HCT116 (cell line): ENCODE measurements at places on chromosomes 16 and 17. TPM values are rescaled to one million over a fixed set of nuclear protein-coding genes. Genes with fewer than 3 reads are reported as not detected.

DNA sequence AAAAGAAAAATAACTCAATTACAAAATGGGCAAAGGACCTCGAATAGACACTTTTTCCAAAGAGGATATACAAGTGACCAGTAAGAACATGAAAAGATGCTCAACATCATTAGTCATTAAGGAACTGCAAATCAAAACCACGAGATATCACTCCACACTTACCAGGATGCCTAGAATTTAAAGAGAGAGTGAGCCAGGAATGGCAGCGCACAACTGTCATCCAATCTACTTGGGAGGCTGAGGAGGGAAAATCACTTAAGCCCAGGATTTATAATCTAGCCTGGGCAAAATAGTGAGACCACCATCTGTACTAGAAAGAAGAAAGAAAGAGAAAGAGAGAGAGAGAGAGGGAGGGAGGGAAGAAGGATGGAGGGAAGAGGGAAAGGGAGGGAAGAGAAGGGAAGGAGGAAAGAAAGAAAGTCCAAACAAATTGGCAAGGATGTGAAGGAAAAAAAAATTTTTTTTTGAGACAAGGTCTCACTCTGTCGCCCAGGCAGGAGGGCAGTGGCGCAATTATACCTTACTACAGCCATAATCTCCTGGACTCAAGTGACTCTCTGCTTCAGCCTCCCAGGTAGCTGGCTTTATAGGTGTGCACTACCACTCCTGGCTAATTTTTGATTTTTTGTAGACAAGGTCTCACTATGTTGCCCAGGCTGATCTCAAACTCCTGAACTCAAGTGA lies 22.6 kb downstream of the TBX2 start:
- no peak overlapping the region for H3K27ac ChIP-seq
- peaks cover 32% of the 10 kb centered on the region for H3K4me1 ChIP-seq
- no peak overlapping the region for H3K4me3 ChIP-seq
- DNase-seq = no peak
- no peaks in the 10 kb centered on the region for H3K27me3 ChIP-seq

- no peak overlapping the region for H3K27ac ChIP-seq
- peaks cover 10% of the 10 kb centered on the region; the same call in 1 of the 2 replicates for H3K4me1 ChIP-seq
- peaks cover 5% of the 10 kb centered on the region; the same call in 1 of the 2 replicates for H3K36me3 ChIP-seq
- no peak for DNase-seq
Observed at GRCh38 chr16:68972013-68972412, 128.7 kb downstream of the TANGO6 start.

GRCh38 chr17:18270046-18270931 lies 9.8 kb downstream of the MIEF2 start:
- H3K27me3 ChIP-seq = no peaks in the 10 kb centered on the region
- H3K36me3 ChIP-seq = peaks cover 7% of the 10 kb centered on the region; the same call in 1 of the 2 replicates
- no peak for DNase-seq

The SLFN12L gene
- total RNA-seq = 0.17 TPM

- H3K27ac ChIP-seq = no peak overlapping the region
- DNase-seq = no peak
- H3K4me1 ChIP-seq = no peaks in the 10 kb centered on the region
- H3K27me3 ChIP-seq = no peaks in the 10 kb centered on the region
- H3K36me3 ChIP-seq = no peaks in the 10 kb centered on the region
Observed at GRCh38 chr16:48497932-48498768, 111.8 kb downstream of the N4BP1 start.

DNA sequence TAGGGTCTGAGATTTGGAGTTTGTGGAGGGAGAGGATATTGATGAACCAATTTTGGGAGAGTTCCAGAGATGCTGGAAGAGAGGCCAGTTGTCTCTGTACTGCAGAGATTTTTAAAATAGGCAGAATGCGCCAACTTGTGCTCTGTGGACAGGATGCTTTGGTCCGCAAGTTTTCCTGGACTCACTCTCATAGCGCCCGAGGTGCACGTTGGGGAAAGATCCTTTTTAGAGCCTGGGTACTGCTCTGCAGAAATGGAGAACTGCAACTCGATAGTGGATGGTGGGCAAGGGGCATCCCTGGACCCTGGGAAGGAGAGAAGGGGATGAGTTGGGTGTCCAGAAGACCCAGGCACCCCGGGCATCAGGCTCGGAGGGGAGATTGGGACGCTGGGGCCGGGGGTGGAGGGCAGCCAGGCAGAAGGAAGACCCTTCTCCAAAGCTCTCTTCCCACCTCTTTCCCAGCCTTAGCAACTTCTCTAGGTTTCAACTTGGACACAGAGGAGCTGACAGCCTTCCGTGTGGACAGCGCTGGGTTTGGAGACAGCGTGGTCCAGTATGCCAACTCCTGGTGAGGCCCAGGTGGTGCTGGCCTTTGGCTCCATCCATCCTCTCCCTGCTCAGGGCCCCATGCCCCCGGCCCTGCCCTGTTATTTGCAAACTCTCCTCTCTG lies 590 bp downstream of the ITGAX start:
- H3K27me3 ChIP-seq = no peaks in the 10 kb centered on the region
- H3K4me1 ChIP-seq = peaks cover 14% of the 10 kb centered on the region
- no peak overlapping the region for H3K27ac ChIP-seq
- no peaks in the 10 kb centered on the region for H3K36me3 ChIP-seq
- no peak for DNase-seq
- H3K4me3 ChIP-seq = peak overlapping the region; percentile 48
